Diencephalon (tissue), 1 donor: ENCODE measurements at places on chromosomes 1 and 21. TPM values are rescaled to one million over a fixed set of nuclear protein-coding genes. Genes with fewer than 3 reads are reported as not detected.

Gene SPATA21
- total RNA-seq = not detected

Gene KRTAP19-3
- total RNA-seq = not detected

Gene S100A5
- total RNA-seq = not detected

Gene CBS
- total RNA-seq = 51.9 TPM

Gene PHF13
- 15.0 TPM for total RNA-seq

Gene CTBS
- total RNA-seq = 3.7 TPM

Gene NFIA
- total RNA-seq = 36.9 TPM

Gene HES2
- total RNA-seq = not detected
